ENCODE measurements at places on chromosomes 1 and 21.
A peak's percentile ranks its signal among the peaks of the same experiment; 100 is the strongest.

GRCh38 chr1:196910215-196910614 is 22.4 kb downstream of the CFHR4 start:
- ATAC-seq = no peak

DNA sequence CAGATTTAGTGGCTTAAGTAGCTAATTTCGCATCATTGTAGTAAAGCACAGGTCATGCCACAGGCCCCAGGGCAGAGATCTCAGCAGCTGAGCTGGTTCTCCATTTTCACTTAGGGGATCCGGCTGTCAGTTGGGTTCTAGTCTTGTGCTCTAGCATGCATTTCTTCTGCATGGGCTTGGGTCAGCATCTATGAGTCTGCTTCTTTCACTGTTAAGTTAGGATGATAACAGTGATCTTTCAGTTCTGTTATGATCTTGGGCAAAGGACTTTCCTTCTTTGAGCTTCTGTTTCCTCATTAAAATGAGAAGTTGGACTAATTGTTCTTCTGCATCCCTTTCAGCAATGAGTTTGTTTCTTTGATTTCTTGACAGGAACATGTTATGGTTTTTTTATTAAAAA is 123.6 kb upstream of the DNAH14 start:
- ATAC-seq = no peak

GRCh38 chr21:32233055-32233546 is 45.7 kb downstream of the MIS18A start:
- no peak for ATAC-seq

DNA sequence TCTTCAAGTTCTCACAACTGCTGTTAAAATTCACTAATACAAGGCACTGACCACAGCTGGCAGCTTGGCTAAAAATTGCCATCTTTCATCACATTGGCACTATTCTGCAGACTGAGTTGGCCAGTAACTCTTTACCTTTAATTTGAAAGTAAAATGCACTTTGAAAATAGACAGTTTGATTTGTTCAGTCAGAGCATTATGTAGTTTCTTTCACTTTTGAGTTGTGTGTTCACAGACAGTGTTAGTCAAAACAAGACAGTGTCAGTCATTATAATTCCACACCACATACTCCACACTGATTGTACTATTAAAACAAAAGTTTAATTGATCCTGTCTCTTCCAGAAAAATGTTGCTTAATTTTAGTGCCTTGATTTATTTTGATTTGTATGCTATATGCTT is 160.7 kb downstream of the SDCCAG8 start:
- ATAC-seq = peak; percentile 91

DNA sequence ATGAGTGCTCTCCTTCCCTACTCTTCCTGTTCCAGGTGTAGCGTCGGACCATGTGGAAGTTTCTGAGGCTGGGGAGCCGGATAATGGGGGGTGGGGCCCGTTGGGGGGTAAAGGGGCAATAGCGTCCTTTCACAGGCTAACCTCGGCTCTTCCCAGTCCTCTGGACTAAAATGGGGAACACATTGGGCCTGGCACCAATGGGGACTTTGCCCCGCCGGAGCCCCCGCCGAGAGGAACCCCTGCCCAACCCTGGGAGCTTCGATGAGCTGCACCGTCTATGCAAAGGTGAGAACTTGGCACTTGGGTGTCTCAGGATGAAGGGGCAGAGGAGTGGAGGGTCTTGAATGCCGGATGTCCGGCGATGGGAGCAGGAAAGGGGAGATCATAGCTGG is 456 bp downstream of the TOMM40L start:
- no peak for ATAC-seq

GRCh38 chr1:38730511-38731397 is 128.8 kb downstream of the RRAGC start:
- no peak for ATAC-seq

DNA sequence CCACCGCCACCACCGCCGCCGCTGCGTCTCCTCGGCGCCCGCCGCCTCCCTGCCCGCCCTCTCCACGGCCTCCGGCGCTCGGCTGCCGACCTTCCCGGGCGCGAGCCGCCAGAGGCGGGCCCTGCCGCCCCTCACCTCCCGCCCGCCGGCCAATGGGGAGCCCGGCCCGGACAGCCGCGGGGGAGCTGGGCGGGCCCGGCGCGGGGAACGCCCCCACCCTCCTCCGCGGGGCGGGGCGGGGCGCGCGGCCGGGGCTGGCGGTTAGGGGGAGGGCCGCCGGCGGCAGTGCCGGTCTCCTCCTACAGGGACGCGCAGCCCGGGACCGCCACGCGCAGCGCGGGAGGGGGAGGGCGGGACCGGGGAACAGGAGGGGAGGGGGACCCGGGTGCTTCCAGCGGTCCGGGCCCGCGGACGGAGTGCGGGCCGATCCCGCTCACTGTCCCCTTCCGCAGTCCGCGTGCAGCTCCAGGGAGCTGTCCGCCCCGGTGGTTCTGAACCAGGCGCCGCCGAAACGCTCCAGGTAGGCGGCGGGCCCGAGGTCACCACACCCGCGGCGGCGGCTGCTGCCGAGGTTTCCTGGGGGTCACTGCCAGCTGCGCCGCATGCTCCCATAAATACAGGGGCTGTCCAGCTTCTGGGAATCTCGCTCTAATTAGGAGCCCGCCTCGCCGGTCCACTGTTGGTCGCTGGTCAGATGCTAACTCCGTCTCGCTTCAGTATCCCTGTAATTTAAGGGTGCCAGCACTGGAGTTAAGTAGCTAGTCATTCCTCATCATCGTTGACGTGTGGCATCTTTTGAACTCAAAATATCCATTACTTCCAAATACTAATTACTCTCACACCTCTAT is at the start of gene PGBD5:
PGBD5 (minus strand) TSS at position 87 of the 848 bp plus-strand sequence. CDS start 404 bp downstream, outside the sequence.
- ATAC-seq = peak; percentile 74

DNA sequence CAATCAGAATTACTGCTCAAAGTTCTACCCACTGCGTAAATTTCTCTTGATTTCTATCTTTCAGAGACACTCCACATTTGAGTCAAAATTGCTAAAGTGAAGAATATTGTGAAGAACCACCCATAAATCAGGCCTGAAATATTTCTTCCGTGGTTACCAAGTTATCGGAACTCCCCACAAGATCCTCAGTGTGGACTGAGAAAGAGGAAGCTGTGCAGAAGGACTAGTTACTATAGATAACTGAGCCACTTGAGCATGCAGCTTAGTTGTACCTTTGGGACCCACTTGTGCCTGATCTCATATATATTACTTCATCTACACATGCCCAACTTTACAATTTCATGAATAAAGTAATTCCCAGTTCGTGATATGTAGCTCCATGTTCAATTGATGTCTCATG is 18.4 kb downstream of the RWDD3 start:
- no peak for ATAC-seq
